ENCODE measurements at places on chromosomes 6 and 20. TPM values are rescaled to one million over a fixed set of nuclear protein-coding genes. Genes with fewer than 3 reads are reported as not detected.

TGM3 gene
- not detected for total RNA-seq

RIMS1 gene
- total RNA-seq = not detected

DDAH2 gene
- 60.7 TPM for total RNA-seq

DOK5 gene
- 15.8 TPM for total RNA-seq

HLA-F gene
- total RNA-seq = 13.2 TPM

NOX3 gene
- total RNA-seq = not detected

PHACTR3 gene
- not detected for total RNA-seq

PSMB1 gene
- total RNA-seq = 183 TPM

ZSCAN16 gene
- total RNA-seq = not detected

TRAPPC3L gene
- total RNA-seq = not detected

OR2B6 gene
- total RNA-seq = not detected

ZBP1 gene
- total RNA-seq = not detected

SNAI1 gene
- total RNA-seq = 5.1 TPM

PRR18 gene
- total RNA-seq = not detected

MEI4 gene
- not detected for total RNA-seq

METTL24 gene
- total RNA-seq = not detected
